ENCODE measurements at places on chromosomes 12 and 14.
A peak's percentile ranks its signal among the peaks of the same experiment; 100 is the strongest.

GRCh38 chr14:64444140-64444539 is 21.2 kb upstream of the AKAP5 start:
- no peak for DNase-seq

- DNase-seq, result no peak
Observed at GRCh38 chr12:16763901-16764300, 157.9 kb upstream of the LMO3 start.

- DNase-seq, result no peak
Observed at GRCh38 chr14:92734618-92735017, 13.8 kb downstream of the LGMN start.

DNA sequence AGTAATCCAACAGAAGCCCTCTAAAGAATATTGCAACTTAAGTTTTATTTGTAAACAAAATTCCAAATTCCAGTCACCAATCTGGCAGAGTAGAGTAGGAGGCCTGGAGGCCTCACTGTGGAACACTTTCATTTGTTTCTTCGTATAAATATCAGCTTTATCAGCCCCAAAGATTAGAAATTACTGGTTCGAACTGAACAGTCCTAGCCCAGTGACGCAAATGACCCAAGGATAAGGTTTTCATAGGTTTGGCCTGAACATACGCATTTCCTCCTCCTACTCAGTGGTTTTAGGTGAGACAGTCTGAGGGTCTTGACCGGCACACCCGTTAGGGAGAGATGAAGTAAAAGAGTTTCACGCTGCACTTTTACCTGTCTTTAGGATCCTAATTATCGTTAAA is 1.7 kb downstream of the CDC42BPB start:
- no peak for DNase-seq

GRCh38 chr12:32402946-32403345 is 3.6 kb downstream of the FGD4 start:
- no peak for DNase-seq

DNA sequence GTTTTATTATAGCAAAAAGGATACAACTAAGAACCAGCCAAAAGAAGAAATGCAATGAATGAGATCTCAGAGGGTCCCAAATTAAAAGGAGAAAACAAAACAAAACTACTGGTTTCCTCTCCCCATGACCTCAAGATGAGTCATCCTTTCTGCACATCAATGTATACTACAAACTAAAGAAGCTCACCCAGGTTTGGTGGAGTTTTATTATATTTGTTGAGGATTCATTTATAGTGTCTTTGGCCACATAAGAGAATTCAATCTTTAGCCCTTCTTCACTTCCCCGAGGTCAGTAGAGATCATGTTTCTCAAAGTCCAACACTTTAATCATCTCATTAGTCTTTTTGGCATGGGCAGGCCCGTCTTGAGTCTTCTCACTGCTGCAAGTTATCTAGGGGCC is 210.6 kb downstream of the SLC6A15 start:
- no peak for DNase-seq

GRCh38 chr12:26017484-26018211 is 59.2 kb downstream of the RASSF8 start:
- DNase-seq, result peak; percentile 27

- DNase-seq, result no peak
Observed at GRCh38 chr12:54891717-54892478, 37.6 kb downstream of the MUCL1 start.

DNA sequence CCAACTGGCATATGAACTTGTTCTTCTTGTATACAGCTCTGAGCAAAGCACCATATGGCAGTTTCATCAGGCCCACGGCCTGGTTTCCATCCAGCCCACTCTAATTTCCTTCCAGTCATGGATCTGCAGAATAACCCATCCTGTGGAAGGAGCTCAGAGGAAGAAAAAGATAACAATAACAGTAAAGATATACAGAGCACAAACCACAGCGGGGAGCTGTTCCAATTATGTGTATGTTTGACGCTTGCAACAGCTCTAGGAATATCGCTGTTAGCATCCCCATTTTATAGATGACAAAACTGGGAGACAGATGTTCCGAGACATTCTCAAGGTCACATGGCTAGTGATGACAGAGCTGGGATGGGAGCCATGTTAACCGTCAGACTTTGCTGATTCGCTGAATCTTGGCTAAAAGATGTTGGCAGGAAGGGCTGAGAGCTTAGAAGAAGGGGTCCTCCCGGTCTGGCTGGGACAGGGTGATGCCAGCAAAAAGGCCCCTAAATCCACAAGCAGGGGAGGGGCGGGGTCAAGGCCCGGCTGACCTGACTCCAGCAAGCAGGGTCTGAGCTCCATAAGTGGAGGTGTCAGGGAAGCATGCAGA is 34.4 kb upstream of the CIPC start:
- DNase-seq, result peak; percentile 57

GRCh38 chr12:21543151-21543550 is 17.1 kb downstream of the SPX start:
- DNase-seq, result no peak

DNA sequence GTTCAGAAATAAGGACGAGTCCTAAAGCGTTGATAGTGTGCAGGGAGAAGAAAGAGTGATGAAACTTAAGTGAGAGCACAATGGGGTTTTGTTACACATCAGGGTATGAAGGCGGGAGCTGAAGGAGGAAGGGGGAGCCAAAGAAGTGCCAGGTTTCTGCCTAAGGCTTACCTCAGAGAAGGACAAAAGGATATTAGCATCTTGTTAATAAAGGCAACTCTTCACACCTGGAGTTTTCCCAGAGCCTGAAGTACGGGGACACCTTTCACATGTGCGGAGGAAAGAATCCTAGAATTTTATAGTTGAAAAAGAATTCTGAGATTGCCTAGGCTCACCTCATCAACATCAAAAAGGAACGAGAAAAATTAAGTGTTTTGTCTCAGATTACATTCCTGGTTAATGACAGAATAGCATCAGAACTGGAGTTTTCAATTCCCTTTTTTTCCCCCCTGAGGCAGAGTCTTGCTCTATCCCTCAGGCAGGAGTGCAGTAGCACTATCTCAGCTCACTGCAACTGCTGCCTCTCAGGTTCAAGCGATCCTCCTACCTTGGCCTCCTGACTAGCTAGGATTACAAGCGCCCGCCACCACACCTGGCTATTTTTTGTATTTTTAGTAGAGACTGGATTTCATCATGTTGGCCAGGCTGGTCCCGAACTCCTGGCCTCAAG is 2.2 kb upstream of the SAV1 start:
- DNase-seq, result no peak

Measured in NCI-H446 (cell line).